GM23248 (cell line): ENCODE measurements at places on chromosomes 3 and 15.

- DNase-seq = no peak
Observed at GRCh38 chr3:16359331-16359730, 94.3 kb downstream of the OXNAD1 start.

GRCh38 chr3:132504375-132504933, 87.2 kb downstream of the DNAJC13 start:
- no peak for DNase-seq

DNA sequence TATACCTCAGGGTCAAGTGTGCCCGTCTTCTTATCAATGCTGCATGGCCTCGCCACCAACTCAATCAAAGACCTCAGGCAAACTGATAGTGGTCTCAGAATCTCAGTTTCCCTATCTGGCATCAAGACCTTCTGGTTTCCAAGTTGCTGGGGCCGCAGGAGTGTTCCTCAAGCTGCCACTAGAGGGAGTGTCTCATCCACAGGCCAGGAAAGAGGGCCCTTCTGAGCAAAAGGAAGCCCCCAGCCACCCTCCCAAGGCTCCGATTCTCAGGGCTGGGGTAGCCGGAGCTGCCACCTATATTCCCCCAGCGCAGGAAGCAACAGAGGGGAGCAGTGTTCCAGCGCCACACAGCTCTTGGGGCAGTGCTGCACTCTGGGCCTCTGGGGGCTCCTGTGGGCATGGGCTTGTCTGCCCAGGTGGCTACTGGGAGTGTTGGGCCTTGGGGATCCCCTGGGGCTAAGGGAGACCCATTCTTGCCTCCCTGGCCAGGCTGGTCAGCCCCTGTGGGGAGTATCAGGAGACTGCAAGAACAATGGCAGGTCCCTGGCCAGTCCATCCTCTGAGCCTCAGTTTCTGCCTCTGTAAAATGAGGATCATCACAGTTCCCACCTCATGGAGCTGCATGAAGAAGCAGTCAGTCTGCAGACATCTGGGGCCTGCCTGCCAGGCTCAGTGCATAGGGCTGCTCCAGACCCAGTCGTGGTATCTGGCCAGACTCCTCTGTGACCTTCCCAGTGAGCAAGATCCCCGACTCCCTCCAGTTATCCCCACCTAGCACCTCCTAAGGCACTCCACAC, 23.4 kb upstream of the SEC13 start:
- DNase-seq = peak; percentile 49

- peak; percentile 64 for DNase-seq
Observed at GRCh38 chr15:77966540-77967234, 110.8 kb downstream of the TBC1D2B start.

DNA sequence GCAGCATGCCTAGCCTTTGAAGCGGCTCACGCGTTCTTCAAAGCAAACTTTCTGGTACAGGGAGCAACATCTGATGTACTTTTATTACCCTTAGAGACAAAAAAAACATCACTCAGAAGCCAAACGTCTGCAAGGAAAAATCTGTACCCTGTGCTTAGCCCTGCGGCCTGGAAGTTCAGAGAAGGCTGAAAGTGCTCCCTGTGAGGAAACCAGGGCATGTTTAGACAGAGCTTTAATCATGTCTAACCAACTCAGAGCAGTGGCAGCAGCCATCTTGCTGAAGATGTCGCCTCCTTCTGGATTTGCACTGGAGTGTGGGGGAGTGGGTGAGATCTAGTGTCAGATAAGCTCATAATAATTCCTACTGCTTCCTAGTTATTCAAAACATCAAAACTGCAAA, 170.4 kb downstream of the P3H2 start:
- no peak for DNase-seq

DNA sequence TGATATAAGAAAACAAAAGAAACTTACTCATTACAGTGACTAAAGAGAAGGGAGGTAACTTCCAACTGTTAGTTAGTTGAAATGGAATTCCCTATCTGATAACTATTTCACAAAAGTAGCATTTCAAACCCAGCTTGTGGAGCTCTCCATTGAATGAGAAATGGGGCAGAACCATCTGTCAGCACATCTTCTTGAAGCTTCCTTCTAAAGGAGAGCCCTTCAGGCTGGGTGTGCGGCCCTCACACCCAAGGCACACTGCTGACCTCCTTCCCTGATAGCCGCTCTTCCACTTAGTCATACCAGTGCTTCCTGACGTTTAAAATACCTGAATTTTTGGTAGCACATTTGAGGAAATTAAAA, 28.1 kb upstream of the VEPH1 start:
- DNase-seq = peak; percentile 71

DNA sequence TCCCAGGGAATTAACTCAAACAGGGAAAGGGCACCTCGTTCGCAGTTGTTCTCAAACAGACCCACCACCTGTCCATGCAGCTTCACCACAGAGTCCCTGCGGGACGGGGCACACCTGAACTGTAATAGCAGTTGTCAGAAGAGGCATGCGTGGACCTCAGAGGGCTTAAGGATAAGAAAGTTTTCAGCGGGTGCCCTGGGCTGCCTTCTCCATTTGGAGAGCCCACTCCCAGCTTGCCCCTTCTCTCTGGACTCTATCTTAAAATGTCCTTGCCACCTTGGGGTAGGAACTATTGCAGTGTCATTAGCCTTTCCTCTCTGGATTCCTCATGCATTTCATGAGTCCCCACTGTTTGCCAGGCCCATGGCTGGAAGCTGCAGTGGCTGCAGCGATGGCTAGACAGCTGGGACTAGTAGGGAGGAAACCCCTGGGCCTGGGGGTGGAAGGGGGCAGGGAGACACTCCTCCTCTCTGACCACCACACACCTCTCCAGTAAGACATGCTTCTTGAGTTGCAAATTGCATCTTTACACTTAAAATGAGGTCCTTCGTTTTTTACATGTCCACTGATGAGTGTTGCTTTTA, 33.5 kb downstream of the PDIA5 start:
- DNase-seq = no peak

DNA sequence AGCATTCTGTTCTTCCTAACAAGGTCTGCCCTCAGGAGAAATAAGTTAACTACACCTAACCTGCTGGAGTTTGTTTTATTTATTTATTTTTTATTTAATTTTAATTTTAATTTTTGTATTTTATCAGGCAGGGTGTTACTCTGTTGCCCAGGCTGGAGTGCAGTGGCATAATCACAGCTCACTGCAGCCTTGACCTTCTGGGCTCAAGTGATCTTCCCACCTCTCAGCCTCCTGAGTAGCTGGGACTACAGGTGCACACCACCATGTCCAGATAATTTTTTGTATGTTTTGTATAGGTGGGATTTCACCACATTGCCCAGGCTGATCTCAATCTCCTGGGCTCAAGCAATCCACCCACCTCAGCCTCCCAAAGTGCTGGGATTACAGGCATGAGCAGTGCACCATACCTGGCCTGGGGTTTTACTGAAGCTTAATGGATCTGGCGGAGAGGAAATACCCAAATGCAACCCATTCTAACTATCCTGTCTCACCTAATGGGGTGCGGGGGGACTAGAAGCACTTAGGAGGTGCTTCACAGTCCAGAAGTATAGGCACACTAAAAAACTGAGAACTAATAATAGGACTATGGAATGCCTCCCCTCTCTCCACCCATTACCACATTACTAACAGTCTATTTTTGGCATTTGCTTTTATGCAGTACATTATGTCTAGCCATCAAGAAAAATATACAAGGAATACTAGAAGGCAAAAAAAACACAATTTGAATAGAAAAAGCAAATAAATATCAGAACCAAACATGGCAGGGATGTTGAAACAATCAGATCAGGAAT, 61.4 kb downstream of the TTBK2 start:
- DNase-seq = no peak

GRCh38 chr3:114480442-114480841, 186.6 kb downstream of the TIGIT start:
- peak; percentile 45 for DNase-seq
